ENCODE measurements at places on chromosomes 7 and 10. TPM values are rescaled to one million over a fixed set of nuclear protein-coding genes. Genes with fewer than 3 reads are reported as not detected.

The PLAU gene
- 16.1 TPM for polyA plus RNA-seq

The GJC3 gene
- polyA plus RNA-seq, result 0.73 TPM

The CDH23 gene
- polyA plus RNA-seq, result 0.90 TPM

The ARHGEF5 gene
- polyA plus RNA-seq, result 18.8 TPM

The NUP42 gene
- polyA plus RNA-seq, result 85.6 TPM

- DNase-seq, result no peak
Observed at GRCh38 chr10:30782537-30783461, 153.2 kb upstream of the LYZL2 start.

- no peak for DNase-seq
Observed at GRCh38 chr7:118003476-118003875, 130.2 kb upstream of the CTTNBP2 start.

DNA sequence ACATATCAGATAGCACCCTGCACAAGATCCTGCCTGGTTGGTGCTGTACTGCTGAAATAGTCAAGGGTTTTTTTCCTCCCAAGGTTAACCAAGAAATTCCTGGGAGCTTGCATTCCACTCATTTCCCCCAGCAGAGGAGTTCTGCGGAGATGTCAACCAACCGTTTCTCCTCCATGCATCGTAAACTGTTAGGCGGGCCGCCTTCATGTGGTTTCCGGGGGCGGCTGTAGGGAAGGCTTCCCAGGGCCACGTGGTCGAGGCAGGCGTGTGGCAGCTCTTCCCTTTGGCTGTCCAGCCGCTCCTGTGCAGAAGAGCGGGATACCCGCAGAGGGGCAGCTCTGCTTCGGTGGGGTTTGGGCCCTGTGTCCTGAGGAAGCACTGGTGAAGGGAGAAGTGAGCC is 113.7 kb downstream of the RGS10 start:
- peak; percentile 83 for DNase-seq

- no peak for DNase-seq
Observed at GRCh38 chr10:71486484-71487114, 89.9 kb downstream of the CDH23 start.

GRCh38 chr10:17126327-17126726 is 3.3 kb downstream of the CUBN start:
- no peak for DNase-seq

DNA sequence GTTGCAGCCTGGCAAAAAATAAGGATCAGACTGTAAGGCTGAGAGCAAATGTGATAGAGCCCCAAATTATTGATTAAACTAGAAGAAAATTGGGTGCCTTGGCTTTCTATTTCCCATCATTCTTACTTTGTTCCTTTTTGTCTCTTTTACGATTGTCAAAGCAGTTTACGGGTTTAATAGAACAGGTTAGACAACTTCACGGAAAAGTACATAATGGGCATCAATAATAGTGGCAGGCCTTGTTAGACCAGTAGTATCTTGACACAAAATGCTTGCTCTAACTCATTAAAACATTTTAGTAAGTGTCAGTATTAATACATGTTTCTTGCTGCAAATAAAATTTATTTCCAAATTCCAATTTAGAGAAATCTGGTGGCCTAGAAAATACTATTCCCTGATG is 14.5 kb upstream of the GGCT start:
- no peak for DNase-seq

- no peak for DNase-seq
Observed at GRCh38 chr7:91140982-91141381, 123.3 kb upstream of the FZD1 start.

GRCh38 chr10:101085846-101086245 is 24.1 kb downstream of the KAZALD1 start:
- no peak for DNase-seq

- DNase-seq, result no peak
Observed at GRCh38 chr7:131080754-131081153, 246.9 kb upstream of the MKLN1 start.

GRCh38 chr7:23275912-23276311 is 23.2 kb upstream of the MALSU1 start:
- DNase-seq, result no peak

GRCh38 chr10:117074621-117075020 is 63.4 kb downstream of the VAX1 start:
- no peak for DNase-seq

All from left kidney (tissue), 8 donors.